Activated CD4-positive, alpha-beta T cell treated with anti-CD3 and anti-CD28 coated beads for 36 hours (primary cell): ENCODE measurements at places on chromosomes 7 and 10. TPM values are rescaled to one million over a fixed set of nuclear protein-coding genes. Genes with fewer than 3 reads are reported as not detected.
A peak's percentile ranks its signal among the peaks of the same experiment; 100 is the strongest.

FRMD4A gene
- total RNA-seq: 1.3 TPM

MYO1G gene
- total RNA-seq: 376 TPM

CARD11 gene
- 108 TPM for total RNA-seq

IL15RA gene
- 22.1 TPM for total RNA-seq

LRIT1 gene
- total RNA-seq: not detected

BTBD16 gene
- not detected for total RNA-seq

RPEL1 gene
- not detected for total RNA-seq

IRF5 gene
- total RNA-seq: 7.2 TPM

C10orf67 gene
- total RNA-seq: 0.41 TPM

DNA sequence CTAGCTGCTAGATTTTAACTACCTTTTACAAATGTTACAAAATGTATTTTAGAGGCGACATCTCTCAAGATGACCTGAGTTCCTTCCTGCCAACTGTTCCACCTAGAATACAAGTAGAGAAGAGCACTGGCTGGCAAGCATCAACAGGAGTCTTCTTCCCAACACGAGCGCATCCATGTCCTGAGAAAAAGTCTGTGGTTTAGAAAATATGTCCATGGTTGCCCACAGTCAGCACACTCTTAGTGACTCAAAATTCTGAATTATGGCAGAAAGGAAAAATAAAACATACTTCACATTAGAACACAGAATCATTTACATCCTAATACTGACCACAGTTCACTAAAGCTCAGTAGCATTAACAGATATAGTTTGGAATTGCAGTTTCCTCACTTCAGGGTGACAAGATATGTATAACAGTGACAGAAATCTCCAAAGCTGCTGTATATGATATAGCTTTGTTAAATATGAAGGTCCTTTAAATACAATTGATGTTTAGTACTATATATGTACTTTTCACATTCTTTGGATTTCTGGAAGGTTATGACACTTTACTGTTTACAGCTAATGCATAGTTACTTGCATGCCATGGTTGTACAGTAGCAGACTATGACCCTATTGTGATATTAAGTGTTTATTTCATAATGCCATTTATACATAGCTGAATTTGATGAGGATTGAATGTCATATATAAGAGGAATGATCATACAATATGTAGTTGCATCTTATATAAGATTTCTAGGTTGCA lies 327.1 kb downstream of the GFRA1 start:
- no peak for DNase-seq
- no peak overlapping the region for H3K27ac ChIP-seq
- no peaks in the 10 kb centered on the region for H3K27me3 ChIP-seq
- no peaks in the 10 kb centered on the region for H3K36me3 ChIP-seq

DNA sequence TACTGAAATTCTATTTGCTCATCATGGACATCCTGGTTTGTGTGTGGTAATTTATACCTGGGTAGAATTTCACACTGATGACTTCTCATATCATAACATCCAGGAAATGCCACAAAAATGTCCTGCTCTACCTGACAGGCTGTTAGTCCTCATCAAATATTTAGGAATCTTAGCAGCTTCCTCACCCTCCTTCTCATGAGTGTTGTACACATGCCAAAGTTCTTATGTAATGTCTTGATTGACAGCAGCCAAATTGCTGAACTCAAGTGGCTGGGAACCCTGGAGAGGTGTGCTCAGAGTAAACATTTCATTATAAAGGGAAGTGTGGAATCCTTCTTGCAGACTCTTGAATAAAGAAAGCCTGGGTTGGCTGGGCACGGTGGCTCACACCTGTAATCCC lies 8.9 kb downstream of the EEPD1 start:
- peaks cover 10% of the 10 kb centered on the region for H3K4me1 ChIP-seq
- no peak for DNase-seq
- H3K27me3 ChIP-seq: no peaks in the 10 kb centered on the region
- no peaks in the 10 kb centered on the region for H3K36me3 ChIP-seq
- H3K4me3 ChIP-seq: no peak overlapping the region
- H3K27ac ChIP-seq: no peak overlapping the region

- no peak overlapping the region for H3K27ac ChIP-seq
- no peaks in the 10 kb centered on the region for H3K4me1 ChIP-seq
- peaks cover 4% of the 10 kb centered on the region for H3K27me3 ChIP-seq
- DNase-seq: no peak
- no peaks in the 10 kb centered on the region for H3K36me3 ChIP-seq
Observed at GRCh38 chr10:48792687-48793096, 108.0 kb downstream of the WDFY4 start.

DNA sequence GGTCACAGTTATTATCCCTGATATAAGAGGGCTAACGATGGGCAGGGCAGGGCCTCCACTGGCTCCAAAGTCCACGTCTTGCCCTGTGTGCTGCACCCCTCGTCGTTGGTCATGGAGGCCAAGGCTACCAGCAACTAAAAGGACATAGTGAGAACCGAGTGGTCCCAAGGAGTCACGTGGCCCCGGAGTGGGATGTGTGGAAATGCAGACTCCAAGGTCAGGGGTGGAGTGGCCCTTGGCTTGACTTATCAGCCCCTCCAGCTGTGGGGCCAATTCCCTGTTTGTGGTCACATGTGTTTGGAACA lies 30.7 kb downstream of the BTBD16 start:
- H3K36me3 ChIP-seq: no peaks in the 10 kb centered on the region
- no peak overlapping the region for H3K4me3 ChIP-seq
- H3K27me3 ChIP-seq: peaks cover 3% of the 10 kb centered on the region
- H3K4me1 ChIP-seq: no peaks in the 10 kb centered on the region
- no peak for DNase-seq

DNA sequence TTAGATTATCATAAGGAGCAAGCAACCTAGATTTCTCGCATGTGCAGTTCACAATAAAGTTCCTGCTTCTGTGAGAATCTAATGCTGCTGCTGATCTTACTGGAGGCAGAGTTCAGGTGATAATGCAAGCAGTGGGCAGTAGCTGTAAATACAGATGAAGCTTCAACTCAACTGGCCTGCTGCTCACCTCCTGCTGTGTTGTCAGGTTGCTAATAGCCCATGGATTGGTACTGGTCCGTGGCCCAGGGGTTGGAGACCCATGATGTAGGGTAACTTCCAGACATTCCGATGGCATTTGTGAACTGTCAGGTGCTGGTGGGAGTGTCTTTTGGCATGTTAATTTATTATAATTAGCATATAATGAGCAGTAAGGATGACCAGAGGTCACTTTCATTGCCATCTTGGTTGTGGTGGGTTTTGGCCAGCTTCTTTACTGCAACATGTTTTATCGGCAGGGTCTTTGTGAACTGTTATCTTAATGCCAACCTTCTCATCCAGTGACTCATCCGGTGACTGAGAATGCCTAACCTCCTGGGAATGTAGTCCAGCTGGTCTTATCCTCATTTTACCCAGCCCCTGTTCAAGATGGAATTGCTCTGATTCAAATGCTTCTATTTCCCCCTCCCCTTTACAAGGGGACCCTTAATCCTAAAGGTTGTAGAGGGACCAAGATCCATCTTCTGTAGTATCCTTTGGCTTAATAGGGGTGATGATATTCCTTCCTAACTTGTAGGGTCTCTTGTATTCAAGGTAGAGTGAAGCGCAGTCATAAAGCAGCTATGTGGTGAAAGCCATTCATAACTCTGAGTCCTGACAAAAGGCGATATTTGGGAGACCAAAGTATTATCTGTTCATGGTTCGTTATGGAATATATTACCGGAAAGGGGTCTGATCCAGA lies 165.8 kb downstream of the CCSER2 start:
- H3K4me3 ChIP-seq: no peak overlapping the region
- no peaks in the 10 kb centered on the region for H3K27me3 ChIP-seq
- H3K4me1 ChIP-seq: peaks cover 16% of the 10 kb centered on the region
- H3K27ac ChIP-seq: no peak overlapping the region

DNA sequence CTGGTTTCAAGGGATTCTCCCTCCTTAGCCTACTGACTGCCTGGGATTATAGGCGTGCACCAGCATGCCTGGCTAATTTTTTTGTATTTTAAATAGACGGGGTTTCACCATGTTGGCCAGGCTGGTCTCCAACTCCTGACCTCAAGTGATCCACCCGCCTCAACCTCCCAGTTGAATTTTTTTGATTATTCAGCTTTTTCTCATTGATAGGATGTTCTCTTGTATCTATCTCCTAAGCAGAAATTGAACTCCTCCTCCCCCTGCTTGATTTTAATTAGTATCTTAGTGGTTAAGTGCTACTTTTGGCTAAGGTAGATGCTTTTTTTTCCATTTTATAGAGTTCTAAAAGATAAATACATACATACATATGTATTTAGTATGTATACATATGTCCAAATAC lies 101.0 kb downstream of the ZNF277 start:
- no peak overlapping the region for H3K4me3 ChIP-seq
- no peak overlapping the region for H3K27ac ChIP-seq
- peaks cover 21% of the 10 kb centered on the region for H3K36me3 ChIP-seq
- H3K4me1 ChIP-seq: peaks cover 2% of the 10 kb centered on the region
- H3K27me3 ChIP-seq: no peaks in the 10 kb centered on the region

DNA sequence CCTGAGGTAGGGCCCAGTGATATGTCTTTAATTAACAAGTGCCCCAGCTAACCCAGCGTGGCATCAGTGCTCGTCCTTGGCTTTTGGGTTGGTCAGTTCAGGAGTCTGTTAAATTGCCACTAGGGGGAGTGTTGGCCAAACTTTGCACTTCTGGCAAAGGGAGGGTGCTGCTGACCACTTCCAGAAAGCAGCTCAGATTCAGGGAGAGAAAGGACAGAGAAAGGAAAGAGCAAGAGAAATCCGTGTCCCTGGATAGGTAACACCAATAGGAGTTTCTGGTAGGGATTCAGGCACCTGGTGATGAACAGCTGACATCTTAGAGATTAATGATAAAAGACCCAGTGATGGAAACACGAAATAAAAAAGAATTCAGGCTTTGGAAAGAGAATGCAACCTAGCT lies 243.1 kb upstream of the AOAH start:
- DNase-seq: peak; percentile 10
- peaks cover 28% of the 10 kb centered on the region for H3K36me3 ChIP-seq
- H3K27me3 ChIP-seq: no peaks in the 10 kb centered on the region
- H3K27ac ChIP-seq: no peak overlapping the region
- peaks cover 54% of the 10 kb centered on the region for H3K4me1 ChIP-seq

DNA sequence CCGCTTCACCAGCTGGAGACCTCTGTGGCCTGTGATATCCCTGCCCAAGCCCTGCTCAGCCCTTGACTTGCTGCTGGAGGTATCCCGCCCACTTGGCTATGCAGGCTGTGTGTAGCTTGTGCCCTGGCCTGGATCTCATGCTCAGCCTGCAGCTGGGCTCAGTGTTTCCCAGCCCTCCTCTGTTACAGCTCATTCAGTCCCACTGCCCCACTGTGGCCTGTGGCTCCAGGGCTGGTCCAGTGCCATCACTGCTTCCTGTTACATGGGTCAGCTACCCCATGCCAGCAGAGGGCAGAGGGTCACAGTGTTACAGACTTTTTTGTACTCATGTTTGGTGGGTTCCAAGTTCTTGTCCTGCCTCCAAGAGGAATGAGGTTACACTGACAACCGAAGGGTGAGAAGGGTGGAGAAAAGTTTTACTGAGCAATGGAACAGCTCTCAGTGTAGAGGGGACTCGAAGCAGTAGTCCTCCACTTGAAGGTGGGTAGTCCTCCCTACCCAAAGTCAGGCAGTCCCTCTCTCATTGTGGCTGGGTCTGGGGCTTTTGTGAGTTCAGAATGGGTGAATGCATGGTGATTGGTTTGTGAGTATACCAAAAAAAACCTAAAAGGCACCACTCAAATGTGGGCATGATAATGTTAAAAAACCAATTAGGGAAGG lies 100.4 kb downstream of the ANKRD7 start:
- no peak overlapping the region for H3K4me3 ChIP-seq
- no peak overlapping the region for H3K27ac ChIP-seq
- DNase-seq: no peak
- H3K4me1 ChIP-seq: no peaks in the 10 kb centered on the region
- no peaks in the 10 kb centered on the region for H3K36me3 ChIP-seq
